ENCODE measurements at places on chromosomes 3 and 15.

DNA sequence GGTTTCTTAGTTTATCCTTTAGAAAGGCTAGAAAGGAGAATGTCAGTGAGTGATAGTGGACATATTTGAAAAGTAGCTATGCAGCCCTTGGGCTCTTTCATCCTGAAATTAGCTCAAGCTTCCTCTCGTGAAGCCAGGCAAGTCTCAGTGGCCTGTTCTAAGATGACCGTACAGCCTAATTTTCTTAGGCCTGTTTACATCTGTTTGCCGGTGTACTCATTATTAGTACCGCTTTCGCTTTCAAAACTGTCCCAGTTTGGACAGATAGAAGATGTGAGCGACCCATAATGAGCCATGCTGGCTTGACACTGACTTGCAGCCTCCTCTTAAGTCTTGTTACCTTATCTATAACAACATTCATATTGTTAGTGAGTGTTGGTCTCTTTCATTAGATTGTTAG is 5.7 kb upstream of the ARL14 start:
- DNase-seq, result no peak

- DNase-seq, result peak; percentile 24
These were observed 127.5 kb downstream of the BDH1 start for GRCh38 chr3:197428117-197428801.

DNA sequence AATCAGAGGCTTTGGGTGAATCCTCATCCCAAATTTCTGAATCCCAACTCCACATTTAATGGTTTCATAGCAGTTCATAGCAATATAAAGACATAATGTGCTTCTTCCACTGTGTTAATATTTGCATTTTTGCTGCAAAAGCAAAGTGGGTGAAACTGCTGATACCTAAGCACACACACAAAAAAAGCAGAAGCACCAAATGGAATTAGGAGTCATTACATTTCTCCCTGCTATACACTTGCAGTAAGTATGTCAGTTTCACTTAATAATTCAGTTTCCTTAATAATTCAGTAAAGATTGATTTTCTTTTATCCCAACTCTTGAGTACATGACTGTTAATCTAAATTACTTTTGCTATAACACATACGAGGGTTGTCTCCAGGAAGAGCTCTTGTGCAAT is 48.9 kb upstream of the ALCAM start:
- DNase-seq, result no peak

- no peak for DNase-seq
These were observed 70.6 kb downstream of the GOLIM4 start for GRCh38 chr3:168025076-168025475.

DNA sequence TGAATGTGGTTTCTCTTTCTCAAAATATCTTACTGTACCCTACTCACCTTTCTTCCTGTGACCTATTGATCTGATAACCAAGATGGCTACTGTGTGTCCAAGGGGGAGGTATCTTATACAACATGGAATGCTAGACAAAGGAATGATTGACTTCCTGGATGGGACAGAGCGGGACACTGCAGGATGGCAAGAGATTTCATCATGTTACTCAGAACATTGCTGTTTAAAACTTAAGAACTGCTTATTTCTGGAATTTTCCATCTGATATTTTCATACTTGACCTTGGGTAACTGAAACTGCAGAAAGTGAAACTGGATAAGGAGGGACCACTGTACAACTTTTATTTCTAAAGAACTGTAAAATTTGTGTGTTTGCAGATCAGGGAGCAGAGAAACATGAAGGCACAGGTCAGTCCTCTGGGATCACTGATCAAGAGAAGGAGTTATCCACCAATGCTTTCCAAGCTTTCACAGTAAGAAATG is 18.5 kb downstream of the CNOT10 start:
- DNase-seq, result no peak

GRCh38 chr3:188683032-188683521 is 488.7 kb upstream of the TPRG1 start:
- no peak for DNase-seq

GRCh38 chr15:66067687-66068086 is 185.9 kb downstream of the MEGF11 start:
- DNase-seq, result no peak

DNA sequence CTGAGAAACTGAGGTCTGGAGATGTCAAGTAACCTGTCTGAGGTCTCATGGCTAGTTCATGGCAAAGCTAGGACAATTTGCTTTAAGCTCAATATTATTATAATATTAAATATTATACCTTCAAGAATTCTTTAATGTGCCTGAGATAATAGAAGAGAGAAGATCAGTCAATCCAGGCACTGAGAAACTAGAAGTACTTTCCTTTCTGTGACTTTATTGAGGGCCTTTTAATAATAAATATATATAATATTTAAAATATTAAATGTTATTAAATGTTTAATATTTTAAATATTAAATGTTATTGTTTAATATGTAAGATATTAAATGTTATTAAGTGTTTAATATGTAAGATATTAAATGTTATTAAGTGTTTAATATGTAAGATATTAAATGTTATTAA is 144.3 kb upstream of the DNAJC19 start:
- no peak for DNase-seq

- no peak for DNase-seq
These were observed 230.4 kb upstream of the BHLHE40 start for GRCh38 chr3:4748701-4749378.

GRCh38 chr3:36147934-36148558 is 232.3 kb upstream of the STAC start:
- no peak for DNase-seq

DNA sequence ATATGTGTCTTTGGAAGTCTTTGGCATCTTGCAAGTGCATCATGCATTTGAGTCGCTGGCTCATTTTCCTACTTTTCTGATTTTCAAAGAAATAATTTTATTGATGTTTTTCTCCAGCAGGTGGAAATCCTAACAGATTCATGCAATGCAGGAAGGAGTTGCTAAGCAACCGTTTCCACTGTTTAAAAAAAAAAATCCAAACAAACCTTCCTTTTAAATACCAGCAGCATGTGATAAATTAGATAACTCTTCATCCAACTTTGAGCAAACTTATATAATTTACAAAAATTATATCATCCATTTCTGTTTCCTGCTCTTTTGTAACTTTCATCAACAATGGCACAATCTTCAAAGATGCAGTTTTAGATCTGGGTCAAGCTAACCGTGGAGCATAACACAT is 364.1 kb downstream of the MFSD1 start:
- no peak for DNase-seq

DNA sequence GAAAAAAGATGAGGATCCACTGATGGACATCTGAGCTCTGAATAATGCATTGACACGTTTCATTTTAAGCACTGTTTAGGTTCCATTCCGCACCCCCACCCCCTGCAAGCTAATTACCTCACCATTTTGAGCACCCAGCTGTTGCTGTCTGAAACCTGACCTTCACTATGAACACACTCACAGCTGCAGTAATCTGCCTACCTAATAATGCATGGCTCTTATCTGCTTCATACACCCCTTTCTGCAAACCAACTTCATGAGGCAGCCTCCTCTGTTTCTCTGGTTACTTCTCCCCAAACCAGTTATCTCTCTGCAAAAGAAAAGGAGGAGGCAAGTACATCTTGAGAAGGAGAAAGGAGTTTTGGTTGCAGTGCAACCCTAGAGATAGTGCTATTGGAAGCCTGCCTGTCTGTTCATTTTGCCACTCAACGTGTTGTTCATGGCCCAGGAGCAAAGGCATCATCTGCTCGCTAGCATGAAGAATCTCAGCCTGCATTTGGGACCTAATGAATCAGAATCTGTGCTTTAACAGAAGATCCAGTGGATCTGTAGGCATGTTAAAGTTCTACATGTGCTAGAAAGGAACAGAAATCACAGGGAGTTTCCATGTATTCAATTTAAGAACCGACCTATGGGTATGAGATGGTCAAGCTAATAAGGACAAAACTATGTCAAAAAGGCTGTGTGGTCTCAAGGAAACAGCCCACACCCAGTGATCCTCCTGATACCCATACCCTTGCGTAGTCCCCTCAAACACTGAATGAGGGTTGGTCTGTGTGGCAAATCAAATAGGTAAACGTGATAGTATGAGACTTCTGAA is 87.2 kb downstream of the MB21D2 start:
- no peak for DNase-seq

GRCh38 chr15:98859149-98859548 is 148.4 kb downstream of the PGPEP1L start:
- DNase-seq, result no peak

DNA sequence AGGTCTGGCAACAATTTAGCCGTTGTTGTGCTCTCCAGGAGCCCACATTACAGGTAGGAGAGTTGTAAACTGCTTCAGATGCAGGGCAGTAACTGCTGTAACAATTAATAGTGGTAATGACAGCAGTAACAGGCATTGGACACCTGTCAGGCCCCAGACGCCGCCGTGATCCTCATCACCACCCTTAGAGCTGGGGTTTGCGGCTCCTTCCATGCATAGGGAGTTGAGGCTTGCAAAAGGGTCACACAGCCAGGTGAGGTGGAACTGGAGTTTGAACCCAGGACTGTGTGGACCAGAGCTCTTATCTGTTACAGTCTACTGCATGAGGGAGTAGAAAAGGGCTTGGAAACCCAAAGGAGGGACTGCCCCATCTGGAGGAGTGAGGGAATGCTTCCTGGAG is 26.8 kb upstream of the NR2C2 start:
- no peak for DNase-seq

DNA sequence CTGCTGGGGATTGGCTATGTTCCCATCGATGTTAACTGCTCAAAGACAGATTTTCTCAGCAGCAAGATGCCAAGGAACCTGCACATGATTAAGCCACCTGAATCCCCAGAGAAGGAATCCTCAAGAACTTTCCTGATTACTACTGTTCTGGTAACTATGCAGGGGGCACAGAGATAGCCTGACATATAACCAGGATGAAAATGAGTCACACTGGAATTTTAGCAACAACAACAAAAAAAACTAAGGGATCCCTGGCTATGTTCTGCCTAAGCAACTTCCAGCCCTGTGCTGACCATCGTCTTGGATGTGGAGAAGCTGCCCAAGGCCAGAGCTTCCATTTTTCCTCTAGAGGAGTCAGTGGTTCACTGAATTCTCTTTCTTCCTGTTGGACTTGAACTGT is 13.8 kb downstream of the RIOX2 start:
- no peak for DNase-seq

- no peak for DNase-seq
These were observed 44.4 kb downstream of the SPSB4 start for GRCh38 chr3:141095546-141095937.

DNA sequence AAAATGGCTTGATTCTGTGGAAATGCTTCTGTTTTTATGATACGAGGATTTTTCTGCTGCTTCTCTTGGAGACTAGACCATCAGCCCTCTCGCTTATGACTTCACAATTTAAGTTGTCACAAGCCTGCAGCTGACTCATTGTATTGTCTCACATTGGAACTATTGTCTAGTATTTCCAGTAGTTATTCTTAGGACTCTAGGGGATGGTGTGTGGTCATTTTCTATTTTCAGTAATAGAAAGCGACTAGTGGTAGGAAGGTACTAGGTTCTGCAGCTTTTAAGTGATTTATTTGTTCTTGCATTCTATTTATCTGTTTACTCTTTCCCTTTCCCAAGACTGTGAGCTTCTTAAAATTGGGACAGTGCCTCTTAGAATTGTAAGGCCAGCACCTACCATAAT is 66.3 kb upstream of the CRTC3 start:
- DNase-seq, result no peak

DNA sequence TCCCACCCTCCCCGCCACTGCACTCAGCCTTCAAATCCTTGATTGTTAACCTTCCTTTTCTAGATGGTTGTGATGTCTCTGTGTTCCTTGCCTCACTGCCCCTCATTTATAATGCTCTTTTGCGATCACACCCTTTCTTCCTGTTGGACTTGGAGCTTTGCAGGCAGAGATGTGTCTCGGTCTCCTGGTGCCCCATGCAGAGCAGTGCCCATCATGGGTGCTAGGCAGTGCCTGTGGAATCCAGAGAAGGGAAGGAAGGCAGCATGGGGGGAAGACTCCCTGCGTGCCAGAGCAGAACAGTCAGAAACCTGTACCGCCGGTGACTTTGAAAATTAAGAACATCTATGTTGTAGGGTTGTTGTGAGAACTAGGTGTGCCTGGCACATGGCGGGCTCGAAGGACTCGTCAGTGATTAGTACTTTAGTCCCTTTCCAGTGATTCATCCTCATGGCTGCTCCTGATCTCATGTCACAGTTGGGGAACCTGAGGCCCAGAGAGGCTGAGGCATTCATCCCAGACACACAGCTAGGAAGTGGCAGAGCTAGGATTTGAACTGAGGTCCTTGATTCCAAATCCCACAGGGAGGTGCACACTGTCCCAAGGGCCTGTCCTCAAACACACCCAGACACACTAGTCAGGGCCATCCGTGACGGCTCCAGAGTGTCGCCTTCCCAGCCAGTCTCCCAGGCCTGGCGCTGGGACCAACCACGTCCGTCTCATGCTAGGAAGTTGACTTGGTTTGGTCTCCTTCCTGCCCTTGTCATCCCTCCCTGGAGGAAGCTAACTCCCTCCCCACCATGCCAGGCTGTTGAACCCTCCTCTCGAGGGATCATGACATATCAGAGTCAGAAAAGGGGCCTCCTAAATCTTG is 58.3 kb downstream of the SMAD6 start:
- DNase-seq, result no peak

GRCh38 chr3:120344349-120344748 is 4.8 kb downstream of the LRRC58 start:
- peak; percentile 73 for DNase-seq

- DNase-seq, result no peak
These were observed 116.1 kb upstream of the DNAJC19 start for GRCh38 chr3:181105646-181106045.

- no peak for DNase-seq
These were observed 361.4 kb upstream of the IL12A start for GRCh38 chr3:159627229-159627628.

DNA sequence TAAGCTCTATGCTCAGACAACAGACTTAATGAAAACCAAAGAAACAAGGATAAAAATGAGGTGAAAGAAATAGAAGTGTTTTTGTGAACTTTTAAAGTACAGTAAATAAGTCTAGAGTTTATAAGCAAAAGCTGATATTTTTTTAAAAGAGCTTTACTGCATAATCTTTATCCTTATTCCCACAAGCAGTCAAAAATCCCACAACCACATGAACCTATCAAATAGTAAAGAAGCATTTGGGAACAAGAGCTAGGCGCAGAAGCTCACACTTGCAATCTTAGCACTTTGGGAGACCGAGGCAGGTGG is 103.8 kb upstream of the TJP1 start:
- DNase-seq, result no peak

GRCh38 chr15:57100136-57100539 is 181.7 kb downstream of the TCF12 start:
- no peak for DNase-seq

- DNase-seq, result no peak
These were observed 20.7 kb downstream of the ZSCAN2 start for GRCh38 chr15:84621358-84621979.

GRCh38 chr3:64008487-64009351 is 14.6 kb downstream of the PSMD6 start:
- DNase-seq, result no peak

DNA sequence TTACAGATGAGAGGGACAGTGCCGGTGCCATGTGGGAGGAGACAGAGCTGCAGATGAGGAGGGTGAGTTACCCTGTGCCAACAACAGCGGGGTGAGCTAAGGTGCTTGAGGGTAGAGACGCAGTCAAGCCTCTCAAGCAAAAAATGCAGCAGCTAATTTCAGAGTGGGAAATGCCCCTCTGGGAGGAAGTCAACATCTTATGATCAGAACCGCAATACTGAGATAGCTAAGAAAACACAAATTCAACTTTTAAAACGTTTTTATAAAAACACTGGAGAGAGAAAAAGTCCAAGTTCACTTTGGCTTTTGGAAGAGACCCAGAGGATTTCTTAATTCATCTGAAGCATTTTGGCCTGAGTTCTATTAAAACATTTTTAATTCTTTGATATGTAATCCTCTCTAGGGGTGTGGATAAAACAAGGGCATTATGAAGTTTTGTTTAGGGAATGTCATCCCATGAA is 319.2 kb downstream of the SLC9A9 start:
- no peak for DNase-seq

Data from CD4-positive, alpha-beta memory T cell (primary cell).